ENCODE measurements at places on chromosomes 5 and 9. TPM values are rescaled to one million over a fixed set of nuclear protein-coding genes. Genes with fewer than 3 reads are reported as not detected.

DNA sequence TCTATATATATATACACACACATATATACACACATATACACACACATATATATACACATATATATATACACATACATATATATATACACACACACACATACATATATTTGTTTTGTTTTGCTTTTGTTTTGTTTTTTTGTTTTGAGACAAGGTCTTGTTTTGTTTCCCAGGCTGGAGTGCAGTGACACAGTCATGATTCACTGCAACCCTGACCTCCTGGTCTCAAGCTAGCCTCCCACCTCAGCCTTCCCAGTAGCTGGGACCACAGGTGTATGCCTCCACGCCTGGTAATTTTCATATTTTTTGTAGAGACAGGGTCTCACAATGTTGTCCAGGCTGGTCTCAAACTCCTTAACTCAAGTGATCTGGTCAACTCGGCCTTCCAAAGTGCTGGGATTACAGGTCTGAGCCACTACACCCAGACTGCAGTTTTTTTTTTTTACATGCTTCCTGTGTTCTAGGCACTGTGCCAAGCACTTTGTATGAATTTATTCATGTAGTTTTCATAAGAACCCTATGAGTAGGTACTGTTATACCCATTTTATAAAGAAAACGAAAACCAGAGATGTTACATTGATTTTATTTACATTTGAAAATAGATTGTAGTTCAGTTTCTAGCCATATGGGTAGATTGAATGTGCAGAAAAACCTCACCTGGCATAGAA is 120.7 kb downstream of the PBX3 start:
- DNase-seq: no peak
- no peaks in the 10 kb centered on the region for H3K27me3 ChIP-seq
- H3K4me3 ChIP-seq: no peak overlapping the region
- H3K4me1 ChIP-seq: no peaks in the 10 kb centered on the region

GRCh38 chr5:72167257-72167656 is 60.0 kb downstream of the MAP1B start:
- no peak overlapping the region for H3K4me3 ChIP-seq
- no peaks in the 10 kb centered on the region for H3K4me1 ChIP-seq
- H3K27ac ChIP-seq: no peak overlapping the region
- H3K36me3 ChIP-seq: no peaks in the 10 kb centered on the region

- DNase-seq: peak; percentile 49
- H3K36me3 ChIP-seq: no peaks in the 10 kb centered on the region
- no peaks in the 10 kb centered on the region for H3K27me3 ChIP-seq
- peaks cover 5% of the 10 kb centered on the region for H3K4me1 ChIP-seq
- H3K27ac ChIP-seq: no peak overlapping the region
- H3K4me3 ChIP-seq: no peak overlapping the region
Measured at GRCh38 chr5:170225326-170226128, 7.3 kb upstream of the C5orf58 start.

DNA sequence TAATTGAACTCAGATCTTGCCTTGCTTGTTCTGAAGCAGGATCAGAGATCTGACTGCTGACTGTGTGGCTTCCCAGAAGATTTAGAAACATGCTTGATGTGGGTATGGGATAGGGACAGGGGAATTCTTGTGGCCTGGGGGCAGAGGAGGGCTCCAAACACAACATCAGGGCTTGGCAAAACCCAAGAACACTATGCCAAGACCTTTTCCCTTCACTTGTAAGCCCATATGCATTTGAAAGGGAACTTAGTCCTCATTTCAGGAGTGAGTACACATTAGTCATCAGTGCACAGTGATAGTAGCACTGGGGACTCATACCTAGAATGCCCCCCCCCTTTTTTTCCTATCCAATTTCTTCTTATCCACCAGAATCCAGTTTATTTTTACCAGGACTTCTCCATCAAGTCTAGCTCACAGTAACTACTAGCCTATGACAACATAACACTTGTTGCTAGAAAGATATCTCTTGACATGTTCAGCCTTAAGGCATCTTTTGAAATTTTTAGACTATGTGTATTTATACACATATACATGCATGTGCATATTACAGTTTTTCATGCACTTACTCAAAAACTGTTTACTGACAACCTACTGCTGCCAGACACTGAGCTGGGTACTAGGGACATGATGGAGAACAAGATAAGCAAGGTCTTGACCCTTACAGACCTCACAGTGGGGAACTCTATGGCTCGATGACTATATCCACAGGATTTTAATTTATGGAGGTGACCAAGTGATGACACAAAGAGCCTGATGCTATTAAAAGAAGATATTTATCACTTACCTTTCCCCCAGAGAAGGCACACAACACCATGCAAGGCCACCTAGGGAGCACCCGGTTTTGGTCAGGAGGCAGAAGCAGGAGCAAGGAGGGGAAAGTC is 158.3 kb upstream of the MAP3K1 start:
- H3K27me3 ChIP-seq: no peaks in the 10 kb centered on the region
- no peak overlapping the region for H3K27ac ChIP-seq
- H3K4me3 ChIP-seq: no peak overlapping the region
- no peaks in the 10 kb centered on the region for H3K36me3 ChIP-seq

DNA sequence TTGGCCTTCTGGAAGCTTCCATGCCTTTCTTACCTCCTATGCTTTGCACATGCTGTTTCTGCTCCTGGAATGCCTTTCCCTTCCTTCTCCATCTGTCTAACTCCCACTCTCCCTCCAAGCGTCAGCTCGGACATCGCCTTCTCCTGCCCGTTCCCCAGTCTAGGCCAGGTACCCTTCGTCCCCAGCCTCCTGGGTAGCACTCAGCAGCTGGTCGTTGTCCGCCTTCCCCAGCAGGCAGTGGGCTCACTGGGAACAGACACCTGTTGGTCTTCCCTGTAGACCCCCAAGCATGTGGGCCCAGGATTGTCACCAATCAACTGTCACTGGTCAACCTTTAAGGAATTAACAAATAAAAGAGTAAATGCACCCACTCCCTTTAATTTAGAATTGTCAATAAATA is 202.2 kb downstream of the RGS3 start:
- H3K27me3 ChIP-seq: no peaks in the 10 kb centered on the region
- no peak overlapping the region for H3K27ac ChIP-seq
- no peaks in the 10 kb centered on the region for H3K36me3 ChIP-seq
- no peak overlapping the region for H3K4me3 ChIP-seq
- no peak for DNase-seq

GRCh38 chr5:53515988-53516387 is 35.6 kb downstream of the FST start:
- no peak overlapping the region for H3K4me3 ChIP-seq
- no peak overlapping the region for H3K27ac ChIP-seq
- no peaks in the 10 kb centered on the region for H3K4me1 ChIP-seq
- H3K27me3 ChIP-seq: no peaks in the 10 kb centered on the region
- no peaks in the 10 kb centered on the region for H3K36me3 ChIP-seq

GRCh38 chr5:9347541-9348295 is 198.2 kb downstream of the SEMA5A start:
- DNase-seq: no peak
- H3K4me1 ChIP-seq: no peaks in the 10 kb centered on the region
- H3K4me3 ChIP-seq: no peak overlapping the region
- no peaks in the 10 kb centered on the region for H3K27me3 ChIP-seq
- H3K27ac ChIP-seq: no peak overlapping the region

GRCh38 chr9:131885144-131885609 is 145.3 kb upstream of the RAPGEF1 start:
- no peak for DNase-seq
- peaks cover 4% of the 10 kb centered on the region for H3K36me3 ChIP-seq
- no peak overlapping the region for H3K27ac ChIP-seq
- no peaks in the 10 kb centered on the region for H3K27me3 ChIP-seq

GRCh38 chr9:73143711-73144328 is 7.8 kb upstream of the ANXA1 start:
- H3K27ac ChIP-seq: no peak overlapping the region
- H3K36me3 ChIP-seq: no peaks in the 10 kb centered on the region
- no peak for DNase-seq
- no peaks in the 10 kb centered on the region for H3K27me3 ChIP-seq
- no peak overlapping the region for H3K4me3 ChIP-seq

GRCh38 chr9:347667-348292 is 133.1 kb downstream of the DOCK8 start:
- H3K27me3 ChIP-seq: no peaks in the 10 kb centered on the region
- no peak overlapping the region for H3K4me3 ChIP-seq
- DNase-seq: no peak
- no peaks in the 10 kb centered on the region for H3K4me1 ChIP-seq
- H3K27ac ChIP-seq: no peak overlapping the region
- H3K36me3 ChIP-seq: peaks cover 87% of the 10 kb centered on the region

- no peaks in the 10 kb centered on the region for H3K4me1 ChIP-seq
- DNase-seq: no peak
- no peak overlapping the region for H3K27ac ChIP-seq
Measured at GRCh38 chr5:130605234-130605633, 559.8 kb downstream of the HINT1 start.

DNA sequence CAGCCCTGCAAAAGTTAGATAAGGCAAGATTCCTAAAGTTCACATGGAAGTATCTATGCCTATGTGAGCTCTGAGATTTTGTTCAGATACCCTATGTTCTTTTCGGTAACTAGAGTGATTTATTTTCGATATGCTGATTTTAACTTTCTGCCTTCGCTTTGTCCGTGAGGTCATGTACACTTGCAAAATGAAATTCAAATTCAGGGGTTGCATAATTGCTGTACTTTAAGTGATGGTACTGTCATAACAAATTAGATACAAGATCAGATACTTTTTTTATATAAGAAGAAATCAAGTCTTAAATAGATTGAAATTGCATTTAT is 350 bp upstream of the ECPAS start:
- H3K27ac ChIP-seq: peak overlapping the region; percentile 67
- no peaks in the 10 kb centered on the region for H3K36me3 ChIP-seq
- H3K27me3 ChIP-seq: no peaks in the 10 kb centered on the region
- peak overlapping the region; percentile 54 for H3K4me3 ChIP-seq
- DNase-seq: no peak

DNA sequence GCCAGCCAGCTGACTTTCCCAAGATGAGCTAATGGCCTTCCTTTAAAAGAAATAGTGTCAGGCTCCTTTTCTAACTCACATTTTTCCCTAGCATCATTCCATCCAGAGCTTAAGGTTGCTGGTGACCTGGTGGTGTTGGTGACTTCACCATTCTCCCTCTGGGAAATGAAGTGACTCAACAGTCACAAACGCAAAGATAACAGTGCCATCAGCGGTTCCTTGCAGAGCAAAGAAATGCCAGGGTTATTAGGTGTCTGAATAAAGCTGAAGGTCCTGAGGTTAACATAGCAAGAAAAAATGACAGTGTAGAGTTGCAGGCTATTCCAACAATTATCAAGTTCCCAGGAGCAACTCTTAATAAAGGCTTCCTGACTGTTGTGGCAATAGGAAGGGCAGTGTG is 111.8 kb upstream of the SLC44A1 start:
- DNase-seq: no peak
- no peak overlapping the region for H3K27ac ChIP-seq
- H3K36me3 ChIP-seq: no peaks in the 10 kb centered on the region
- H3K4me1 ChIP-seq: peaks cover 28% of the 10 kb centered on the region
- no peak overlapping the region for H3K4me3 ChIP-seq

GRCh38 chr9:106707738-106708474 is 155.1 kb upstream of the ZNF462 start:
- no peaks in the 10 kb centered on the region for H3K36me3 ChIP-seq
- no peak overlapping the region for H3K4me3 ChIP-seq
- no peaks in the 10 kb centered on the region for H3K27me3 ChIP-seq
- no peaks in the 10 kb centered on the region for H3K4me1 ChIP-seq
- no peak overlapping the region for H3K27ac ChIP-seq

DNA sequence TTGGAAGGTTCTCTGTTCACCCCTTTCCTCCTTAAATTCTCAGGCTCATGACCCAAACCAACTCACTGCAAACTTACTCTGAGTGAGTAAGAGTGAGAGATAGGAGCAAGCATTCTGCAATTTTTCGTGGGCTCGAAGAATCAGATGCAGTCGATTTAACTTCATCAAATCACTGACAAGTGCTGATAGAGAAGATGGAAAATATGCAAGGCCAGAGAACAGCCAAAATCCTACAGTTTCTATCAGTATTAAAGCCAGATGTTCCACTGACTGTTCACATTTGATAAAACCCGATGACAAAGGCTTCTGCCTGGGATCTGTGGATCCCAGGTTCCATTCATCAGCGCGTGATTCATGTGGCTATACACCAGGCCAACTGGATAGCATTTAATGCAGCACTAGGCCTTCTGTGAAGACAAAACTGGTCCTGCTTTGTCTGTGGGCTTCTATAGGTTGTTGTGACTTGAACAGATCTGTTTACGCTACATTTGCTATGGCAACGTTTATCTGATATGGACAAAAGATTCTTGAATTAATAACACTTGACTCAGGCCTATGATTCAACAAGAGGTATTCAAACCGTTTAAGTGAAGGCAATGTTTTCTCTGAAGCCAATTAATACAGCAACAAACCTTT is 251.2 kb downstream of the NFIB start:
- H3K27ac ChIP-seq: no peak overlapping the region
- no peaks in the 10 kb centered on the region for H3K27me3 ChIP-seq
- H3K4me1 ChIP-seq: no peaks in the 10 kb centered on the region
- no peaks in the 10 kb centered on the region for H3K36me3 ChIP-seq
- DNase-seq: no peak

GRCh38 chr9:2021731-2022130 is 6.6 kb downstream of the SMARCA2 start:
- no peaks in the 10 kb centered on the region for H3K27me3 ChIP-seq
- no peak for DNase-seq
- no peaks in the 10 kb centered on the region for H3K36me3 ChIP-seq
- H3K4me3 ChIP-seq: no peak overlapping the region

DNA sequence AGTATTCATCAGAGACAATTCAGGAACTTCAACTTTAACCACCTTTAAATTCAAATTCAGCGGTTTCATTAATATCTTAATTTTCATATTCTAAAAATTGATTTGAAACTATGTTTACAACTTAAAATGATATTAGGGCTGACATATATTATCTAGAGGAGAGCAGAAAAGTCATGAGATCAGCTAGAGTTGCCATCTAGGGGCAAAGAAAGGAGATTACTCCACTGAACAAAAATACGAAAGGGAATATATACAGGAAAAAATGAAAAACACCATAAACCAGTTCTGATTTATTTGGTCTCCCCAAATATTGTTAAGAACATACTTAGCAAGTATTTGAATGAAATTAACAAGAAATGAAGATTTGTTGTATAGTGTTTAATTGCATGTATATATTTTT is 946.3 kb downstream of the DTWD2 start:
- H3K27ac ChIP-seq: no peak overlapping the region
- H3K4me3 ChIP-seq: no peak overlapping the region
- H3K27me3 ChIP-seq: no peaks in the 10 kb centered on the region
- no peak for DNase-seq
- no peaks in the 10 kb centered on the region for H3K36me3 ChIP-seq

GRCh38 chr9:6007058-6007769 is 8.2 kb downstream of the RANBP6 start:
- H3K27me3 ChIP-seq: no peaks in the 10 kb centered on the region
- H3K4me3 ChIP-seq: peak overlapping the region; percentile 91
- H3K4me1 ChIP-seq: peaks cover 16% of the 10 kb centered on the region
- peak overlapping the region; percentile 76 for H3K27ac ChIP-seq
- H3K36me3 ChIP-seq: peaks cover 10% of the 10 kb centered on the region

- H3K36me3 ChIP-seq: no peaks in the 10 kb centered on the region
- no peak for DNase-seq
- no peak overlapping the region for H3K4me3 ChIP-seq
- H3K27me3 ChIP-seq: no peaks in the 10 kb centered on the region
Measured at GRCh38 chr9:125812403-125812802, 65.2 kb downstream of the PBX3 start.

- H3K36me3 ChIP-seq: no peaks in the 10 kb centered on the region
- no peak overlapping the region for H3K27ac ChIP-seq
- DNase-seq: no peak
- no peak overlapping the region for H3K4me3 ChIP-seq
- H3K27me3 ChIP-seq: no peaks in the 10 kb centered on the region
Measured at GRCh38 chr5:94810281-94810680, 191.8 kb downstream of the SLF1 start.

The PRR16 gene
- total RNA-seq: not detected

The TMC1 gene
- total RNA-seq: not detected

The KIAA1958 gene
- 6.3 TPM for total RNA-seq

The HAND1 gene
- total RNA-seq: not detected

The PALM2AKAP2 gene
- not detected for total RNA-seq

The TSSK1B gene
- not detected for total RNA-seq

Measured in T-cell (primary cell).